ENCODE measurements at places on chromosomes 7 and 10.
A peak's percentile ranks its signal among the peaks of the same experiment; 100 is the strongest.

GRCh38 chr10:69333205-69333604, 54.9 kb downstream of the HK1 start:
- DNase-seq, result peak; percentile 57

DNA sequence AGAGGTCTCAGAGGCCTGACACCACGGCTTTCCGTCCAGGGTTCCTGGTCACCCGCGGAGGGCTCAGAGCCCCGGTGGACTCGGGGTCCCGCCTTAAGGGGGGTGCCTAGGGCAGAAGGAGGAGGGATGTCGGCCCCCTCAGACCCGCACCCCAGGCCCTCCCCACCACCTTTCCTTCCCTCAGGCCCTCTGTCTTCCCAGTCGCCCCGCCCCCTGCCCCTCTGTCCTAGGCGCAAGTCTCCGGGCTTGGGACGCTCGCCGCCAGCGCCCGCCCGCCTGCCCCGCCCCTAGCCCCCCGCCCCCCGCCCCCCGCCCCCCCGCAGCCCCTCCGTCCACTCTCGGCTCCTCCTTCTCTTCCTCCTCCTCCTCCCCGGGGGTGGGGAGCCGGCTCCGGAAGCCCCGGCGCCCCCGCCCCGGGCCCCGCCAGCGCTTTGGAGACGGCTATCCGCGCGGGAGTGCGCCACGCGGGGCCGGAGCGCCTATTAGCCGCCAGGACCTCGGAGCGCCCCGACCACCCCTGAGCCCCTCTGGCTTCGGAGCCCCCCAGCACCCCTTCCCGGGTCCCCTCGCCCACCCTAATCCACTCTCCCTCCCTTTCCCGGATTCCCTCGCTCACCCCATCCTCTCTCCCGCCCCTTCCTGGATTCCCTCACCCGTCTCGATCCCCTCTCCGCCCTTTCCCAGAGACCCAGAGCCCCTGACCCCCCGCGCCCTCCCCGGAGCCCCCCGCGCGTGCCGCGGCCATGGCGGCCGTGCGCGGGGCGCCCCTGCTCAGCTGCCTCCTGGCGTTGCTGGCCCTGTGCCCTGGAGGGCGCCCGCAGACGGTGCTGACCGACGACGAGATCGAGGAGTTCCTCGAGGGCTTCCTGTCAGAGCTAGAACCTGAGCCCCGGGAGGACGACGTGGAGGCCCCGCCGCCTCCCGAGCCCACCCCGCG, at the start of gene AEBP1:
AEBP1 (plus strand) TSS at position 423 of the 937 bp plus-strand sequence; CDS start at position 744, 321 bp downstream.
- DNase-seq, result peak; percentile 43

DNA sequence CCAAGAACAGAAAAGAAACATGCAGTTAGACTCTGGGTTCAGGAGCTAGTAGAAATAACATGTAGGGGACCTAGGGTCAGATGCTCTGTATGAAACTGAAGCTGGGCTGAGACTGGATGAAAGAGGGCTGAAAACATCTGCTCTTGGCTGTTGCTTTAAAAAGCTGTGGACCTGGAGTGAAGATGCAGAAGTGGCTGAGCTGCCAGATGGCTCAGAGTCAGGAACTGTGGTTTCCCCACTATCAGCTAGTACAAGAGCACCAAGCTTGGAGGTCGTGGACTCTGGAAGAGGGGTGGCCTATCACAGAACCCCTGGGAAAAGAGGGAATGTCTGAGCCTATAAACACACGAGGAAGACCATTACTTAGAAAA, 5.9 kb downstream of the ADK start:
- DNase-seq, result peak; percentile 35

DNA sequence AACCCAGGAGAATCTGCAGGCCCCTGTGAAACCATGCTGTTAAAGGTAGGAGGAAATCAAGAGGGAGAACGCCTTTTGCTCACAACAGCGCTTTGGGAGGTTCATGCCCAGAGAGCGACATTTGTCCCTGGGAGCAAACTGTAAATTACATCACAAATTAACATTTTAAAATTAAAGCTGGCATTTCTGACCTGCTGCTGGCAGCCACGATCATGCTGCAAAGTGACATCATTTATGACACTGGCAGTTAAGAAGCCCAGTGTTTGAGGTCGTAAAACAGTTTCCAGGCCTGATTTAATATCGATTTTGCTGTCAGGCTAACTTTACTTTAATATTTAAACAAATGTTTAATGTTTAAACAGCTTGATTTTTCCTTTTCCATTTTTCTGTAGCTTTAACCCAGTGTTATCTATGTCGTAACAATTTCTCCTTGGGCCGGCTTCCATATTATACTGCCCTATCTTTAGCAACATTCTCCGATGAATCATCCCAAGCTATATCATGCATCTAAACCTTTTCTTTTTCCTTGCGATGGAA, 86.5 kb upstream of the NPVF start:
- DNase-seq, result no peak
